ENCODE measurements at places on chromosomes 6 and 20.

DNA sequence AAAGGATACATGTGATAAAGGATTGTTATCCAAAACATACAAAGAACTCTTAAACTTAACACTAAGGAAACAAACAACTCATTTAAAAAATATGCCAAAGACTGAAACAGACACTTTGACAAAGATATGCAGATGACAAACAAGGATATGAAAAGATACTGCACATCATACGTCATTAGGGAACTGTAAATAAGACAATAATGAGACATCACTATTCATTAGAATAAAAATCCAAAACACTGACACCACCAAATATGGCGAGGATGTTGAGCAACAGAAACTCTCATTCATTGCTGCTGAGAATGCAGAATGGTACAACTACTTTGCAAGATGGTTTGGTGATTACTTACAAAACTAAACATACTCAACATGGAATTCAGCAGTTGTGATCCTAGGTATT lies 156.5 kb upstream of the FOXA2 start:
- no peak for DNase-seq

DNA sequence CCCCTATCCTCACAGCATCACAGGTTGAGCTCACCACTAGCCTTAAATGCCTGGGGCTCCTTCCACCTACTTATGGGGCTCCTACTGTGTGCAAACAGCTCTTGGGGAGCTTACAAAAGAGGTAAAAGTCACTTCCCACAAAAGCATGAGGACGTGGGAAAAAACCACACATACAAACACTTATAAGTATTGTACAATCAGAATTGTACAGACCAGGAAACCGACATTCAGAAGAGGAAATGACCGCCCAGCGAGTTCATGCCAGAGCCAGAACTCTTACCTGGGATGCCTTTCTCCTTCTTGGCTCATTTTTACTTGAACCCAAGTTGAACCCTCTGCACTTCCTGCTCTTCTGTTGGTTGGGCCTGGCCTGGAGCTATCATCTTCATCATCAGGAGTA lies 6.3 kb upstream of the PPP1R16B start:
- DNase-seq = no peak

DNA sequence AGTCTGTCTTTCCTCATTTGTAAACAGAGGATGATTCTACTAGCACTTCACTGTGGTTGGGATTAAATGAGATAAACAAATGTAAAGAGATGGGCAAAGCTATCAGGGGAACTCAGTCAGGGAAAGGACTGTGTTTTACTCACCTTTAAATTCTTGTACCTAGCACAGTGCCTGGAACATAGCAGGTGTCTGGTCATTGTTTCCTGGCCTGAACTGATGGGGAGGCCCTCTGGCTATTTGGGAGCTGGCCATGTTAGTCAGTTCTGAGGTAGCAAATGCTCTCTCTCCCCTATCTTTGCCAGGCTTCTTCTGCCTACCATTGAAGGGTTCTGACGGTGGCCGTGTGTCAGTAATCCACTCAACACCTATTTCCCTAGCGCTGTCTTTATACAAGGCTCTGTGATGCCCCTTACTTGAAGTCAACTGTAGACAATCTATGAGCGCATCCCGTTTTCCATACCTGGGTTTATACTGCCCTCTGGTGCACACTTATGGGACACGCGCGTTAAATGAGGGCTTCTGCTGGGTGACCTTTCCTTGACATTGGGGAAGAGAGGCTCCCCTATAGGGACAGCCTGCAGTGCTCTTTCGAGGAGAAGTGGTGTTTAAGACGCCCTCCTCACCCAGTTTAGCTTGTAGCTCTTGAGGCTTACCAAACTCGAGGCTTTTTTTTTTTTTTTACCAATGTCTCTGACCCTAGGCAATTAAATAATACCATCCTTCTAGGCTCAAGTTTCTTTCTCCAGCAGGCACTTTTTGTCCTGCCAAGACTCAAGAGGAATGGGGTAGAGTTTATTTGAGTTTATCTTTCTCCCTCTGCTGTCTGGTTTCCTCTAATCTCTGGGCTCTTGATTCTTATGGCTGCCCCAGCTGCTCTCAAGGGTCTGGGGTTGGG lies 4.0 kb upstream of the SPATS1 start:
- peak; percentile 77 for DNase-seq

- no peak for DNase-seq
These were observed 347.9 kb downstream of the RFPL4B start for GRCh38 chr6:112695001-112695400.

DNA sequence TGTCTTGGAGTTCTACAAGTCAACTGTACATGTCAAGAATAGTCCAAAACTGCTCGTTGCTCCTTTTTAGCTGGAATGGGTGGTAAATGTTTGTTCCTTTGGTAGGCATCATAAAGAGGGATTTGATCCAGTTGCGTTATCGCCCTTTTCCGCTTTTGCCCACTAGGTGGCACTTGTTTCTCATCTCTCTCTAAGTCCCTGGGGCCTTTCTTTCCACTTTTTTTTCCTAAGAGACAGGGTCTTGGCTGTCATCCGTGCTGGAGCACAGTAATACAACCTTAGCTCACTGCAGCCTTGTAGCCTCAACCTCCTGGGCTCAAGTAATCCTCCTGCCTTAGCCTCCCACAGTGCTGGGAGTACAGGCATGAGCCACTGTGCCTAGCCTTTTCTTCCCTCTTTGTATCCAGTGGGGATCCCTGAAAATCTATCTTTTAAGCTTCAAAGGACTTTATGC lies 20.7 kb downstream of the GTPBP2 start:
- DNase-seq = peak; percentile 84

DNA sequence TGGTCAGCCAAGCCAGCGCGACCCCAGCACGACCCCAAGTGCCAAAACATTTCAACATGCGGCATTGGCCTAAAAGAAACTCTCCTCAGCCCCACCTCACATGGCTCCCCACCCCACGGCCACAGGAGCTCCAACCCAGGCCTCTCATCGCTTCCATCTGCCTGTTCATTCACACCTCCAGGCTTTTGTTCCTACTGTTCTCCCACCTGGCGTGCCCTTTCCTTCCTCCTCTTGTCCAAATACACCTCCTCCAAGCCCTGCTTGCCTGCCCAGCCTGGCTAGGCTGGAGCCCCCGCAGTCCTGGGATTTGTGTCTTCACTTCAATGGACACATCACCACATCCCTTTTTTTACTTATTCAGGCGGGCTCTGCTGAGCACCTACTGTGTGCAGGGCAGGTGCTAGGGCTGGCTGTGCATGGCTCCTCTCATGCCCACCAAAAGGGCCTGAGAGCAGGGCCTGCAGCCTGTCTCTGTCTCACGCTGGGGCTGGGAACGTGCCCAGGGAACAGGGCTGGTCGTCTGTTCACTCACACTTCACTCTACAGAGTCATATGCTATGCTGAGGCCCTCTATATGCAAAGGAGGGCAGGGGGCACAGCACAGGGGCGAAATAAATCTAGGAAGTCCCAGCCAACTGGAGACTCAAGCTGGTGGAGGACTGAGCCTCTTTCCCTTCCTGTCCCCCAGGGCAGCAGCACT lies 61.1 kb downstream of the GRM4 start:
- no peak for DNase-seq

DNA sequence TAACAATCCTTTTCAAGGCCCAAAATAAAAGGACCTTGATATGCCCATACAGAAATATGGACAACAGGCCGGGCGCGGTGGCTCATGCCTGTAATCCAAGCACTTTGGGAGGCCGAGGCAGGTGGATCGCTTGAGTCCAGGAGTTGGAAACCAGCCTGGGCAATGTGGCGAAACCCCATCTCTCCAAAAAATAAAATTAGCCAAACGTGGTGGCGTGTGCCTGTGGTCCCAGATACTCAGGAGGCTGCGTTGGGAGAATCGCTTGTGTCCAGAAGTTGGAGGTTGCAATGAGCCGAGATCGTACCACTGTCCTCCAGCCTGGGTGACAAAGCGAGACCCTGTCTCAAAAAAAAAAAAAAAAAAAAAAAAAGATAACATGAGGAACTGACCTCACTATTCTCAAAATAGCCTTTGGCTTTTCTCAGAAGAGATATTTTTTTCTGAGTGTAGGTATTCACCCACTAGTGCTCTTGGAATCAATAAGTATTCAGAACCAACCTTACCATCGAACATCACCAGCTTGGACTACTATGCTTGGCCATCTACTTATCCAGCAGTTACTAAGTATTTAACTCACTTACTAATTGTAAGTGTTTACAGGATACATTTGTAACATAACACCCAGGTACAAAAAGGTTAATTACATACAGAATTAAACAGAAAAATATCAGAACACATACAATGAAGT lies 99.2 kb downstream of the OR2B2 start:
- DNase-seq = peak; percentile 27

- no peak for DNase-seq
These were observed 38.9 kb downstream of the MAP3K7 start for GRCh38 chr6:90547991-90548390.

DNA sequence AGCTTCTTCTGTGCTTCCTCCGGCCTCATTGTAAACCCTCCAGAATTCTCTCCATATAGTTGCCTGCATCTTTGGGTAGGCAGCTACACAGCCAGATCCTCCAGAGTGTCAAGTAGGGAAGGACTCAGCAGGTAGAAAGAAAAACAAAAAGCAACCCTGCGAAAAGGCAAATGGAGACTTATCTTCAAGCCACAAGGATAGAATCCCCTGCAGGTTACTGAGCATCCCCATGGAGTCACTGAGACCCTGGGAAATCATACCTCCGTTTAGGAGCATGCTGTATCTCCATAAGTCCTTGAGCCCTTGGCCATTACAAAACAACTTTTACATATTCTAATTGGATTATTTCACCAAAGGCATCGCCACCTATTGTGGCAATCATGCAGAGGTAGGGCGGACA lies 28.6 kb downstream of the ALDH8A1 start:
- no peak for DNase-seq

GRCh38 chr6:6603317-6603716 lies 14.8 kb downstream of the LY86 start:
- DNase-seq = no peak

GRCh38 chr20:25007491-25008305 lies 15.1 kb upstream of the APMAP start:
- DNase-seq = no peak

DNA sequence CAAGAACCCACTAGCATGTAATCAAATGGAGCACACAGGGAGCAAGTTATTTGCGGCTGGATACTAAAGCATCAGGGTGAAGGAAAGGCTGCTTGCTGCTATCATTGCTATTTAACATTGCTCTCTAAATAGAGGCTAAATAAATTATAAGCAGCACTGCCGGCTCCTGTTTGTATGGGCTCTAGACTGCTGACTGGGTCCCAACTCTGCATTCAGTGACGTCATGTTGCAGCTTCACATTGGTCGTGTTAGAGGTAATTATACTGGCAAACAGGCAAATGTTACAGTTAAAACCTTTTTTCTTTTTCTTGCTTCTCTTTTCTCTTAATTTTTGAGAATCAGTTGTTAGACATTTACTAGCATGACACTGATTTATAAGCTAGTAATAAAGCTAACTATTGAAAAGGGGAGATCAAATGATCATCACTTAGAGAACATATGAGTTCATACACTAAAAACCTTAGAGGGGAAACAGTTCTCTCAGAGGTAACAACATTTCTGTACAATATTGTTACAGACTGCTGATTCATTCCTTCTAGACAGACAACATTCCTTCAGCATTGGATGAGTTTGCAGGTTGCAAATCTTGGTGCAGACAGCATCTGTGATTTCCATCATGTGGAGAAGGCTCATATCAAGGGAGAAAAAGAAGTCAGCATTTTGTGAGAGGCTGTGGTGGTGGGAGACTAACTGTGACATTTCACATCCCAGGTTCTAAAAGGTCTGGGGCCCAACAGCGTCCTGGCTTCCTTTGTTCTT lies 15.9 kb downstream of the RFPL4B start:
- no peak for DNase-seq

- peak; percentile 92 for DNase-seq
These were observed 98.7 kb downstream of the TRERF1 start for GRCh38 chr6:42352856-42353564.

DNA sequence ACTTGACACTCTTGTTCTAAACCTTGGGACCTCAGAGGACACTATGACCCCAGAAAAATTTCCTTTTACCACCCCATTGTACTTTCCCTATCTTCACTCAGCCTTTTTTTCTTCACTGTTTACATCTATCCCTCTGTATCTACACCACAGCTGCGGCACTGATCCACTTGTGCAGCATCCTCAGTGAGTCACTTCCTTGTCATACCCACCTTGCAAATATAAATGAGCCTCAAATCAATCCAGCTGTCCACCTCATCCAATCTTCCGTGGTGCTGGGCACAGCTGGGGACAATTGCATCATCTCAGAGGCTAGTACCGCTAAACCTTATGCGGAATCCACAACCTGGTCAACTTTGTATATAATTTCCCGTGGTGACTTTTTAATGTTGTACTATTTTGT lies 710.5 kb downstream of the QKI start:
- DNase-seq = peak; percentile 12

DNA sequence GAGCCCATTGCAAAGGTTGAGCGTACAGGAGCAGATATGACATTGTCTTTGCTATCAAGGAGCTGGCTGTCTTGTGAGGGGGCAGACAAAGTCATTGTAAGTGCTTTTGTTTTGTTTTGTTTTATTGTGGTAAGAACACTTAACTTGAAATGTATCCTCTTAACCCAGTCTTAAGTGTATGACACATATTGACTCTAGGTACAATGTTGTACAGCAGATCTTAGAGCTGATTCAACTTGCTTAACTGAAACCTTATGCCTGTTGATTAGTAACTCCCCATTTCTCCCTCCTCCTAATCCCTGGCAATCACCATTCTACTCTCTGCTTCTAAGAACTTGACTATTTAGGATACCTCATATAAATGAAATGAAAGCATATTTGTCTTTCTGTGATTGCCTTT lies 429.0 kb downstream of the BMP2 start:
- DNase-seq = no peak

DNA sequence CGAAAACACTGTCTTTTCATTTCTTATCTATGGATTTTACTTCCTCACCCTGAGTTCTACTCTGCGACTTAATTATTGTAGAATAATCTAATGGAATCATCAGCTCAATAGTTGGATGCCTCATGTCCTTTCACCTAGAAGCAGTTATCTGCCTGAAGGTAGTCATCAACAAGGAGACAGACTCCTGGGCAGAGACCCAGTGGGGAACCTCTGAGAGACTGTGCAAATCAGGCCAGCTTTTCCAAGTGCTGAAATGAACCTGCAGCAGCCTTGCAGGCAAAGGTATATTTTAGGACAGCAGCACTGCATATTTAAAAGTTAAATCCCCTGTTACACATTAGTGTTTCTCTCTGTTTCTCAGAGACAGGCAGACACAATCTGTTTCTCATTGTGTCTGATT lies 99.7 kb upstream of the STMND1 start:
- DNase-seq = no peak

GRCh38 chr6:18488004-18488403 lies 100.9 kb downstream of the RNF144B start:
- DNase-seq = no peak

- DNase-seq = peak; percentile 32
These were observed 34.6 kb downstream of the TAF8 start for GRCh38 chr6:42084889-42085288.

Measured in ELR (cell line).